GM10248 (cell line): ENCODE measurements at places on chromosomes 12 and 14.

DNA sequence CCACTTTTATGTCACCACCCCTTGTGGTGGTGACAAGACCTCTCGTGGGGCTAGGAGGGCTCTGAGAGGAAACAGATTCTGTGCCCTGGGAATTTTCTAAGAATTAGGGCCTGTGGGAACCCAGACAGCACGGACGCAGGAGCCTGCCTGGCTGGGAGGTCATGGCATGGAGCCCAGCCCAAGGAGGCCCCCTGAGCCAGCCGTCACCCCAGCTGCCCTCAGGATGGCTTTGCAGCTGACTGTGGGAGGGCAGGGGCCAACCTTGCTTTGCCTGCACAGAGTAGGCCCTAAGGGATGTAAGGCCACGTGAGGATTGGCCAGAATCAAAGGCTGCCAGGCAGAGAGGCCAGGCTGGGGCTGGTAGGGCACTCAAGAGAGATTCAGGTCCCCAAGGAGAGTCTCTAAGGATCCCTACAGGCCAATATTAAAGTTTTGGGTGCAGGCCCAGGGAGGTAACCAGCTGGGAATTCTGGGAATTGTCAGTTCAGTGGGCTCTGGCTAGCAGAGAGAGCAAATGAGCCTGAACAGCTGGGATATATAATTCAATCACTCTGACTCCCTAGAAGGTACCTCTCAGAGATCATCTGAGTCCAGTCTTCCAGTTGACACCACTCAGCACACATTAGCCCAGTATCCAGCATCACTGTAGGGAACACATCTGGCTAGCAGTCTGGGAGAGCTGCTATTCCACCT lies 6.4 kb downstream of the LTBP2 start:
- no peak for DNase-seq

DNA sequence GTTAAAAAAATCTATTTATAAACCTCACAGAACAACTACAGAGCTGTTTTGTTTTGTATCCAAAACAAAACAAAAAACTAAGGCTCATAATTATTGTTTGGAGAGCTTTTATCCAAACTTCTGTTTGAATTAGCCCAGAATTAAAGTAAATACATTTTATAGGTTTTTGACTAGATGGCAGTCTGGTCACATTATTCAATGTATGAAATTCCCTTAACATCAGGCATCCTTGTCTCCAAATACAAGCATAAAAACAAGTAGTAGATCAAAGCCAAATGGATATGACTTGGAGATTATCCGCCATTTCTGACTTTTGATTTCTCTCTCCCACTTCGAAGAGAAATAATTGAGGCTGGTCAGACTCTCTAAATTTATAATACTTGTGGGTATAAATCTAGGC lies 63.5 kb downstream of the SLC38A1 start:
- no peak for DNase-seq

GRCh38 chr12:12717586-12718380 lies 615 bp downstream of the CDKN1B start:
- no peak for DNase-seq

- no peak for DNase-seq
These were observed 33.8 kb downstream of the DCP1B start for GRCh38 chr12:1970331-1970900.

GRCh38 chr12:93125126-93125525 lies 196.0 kb upstream of the EEA1 start:
- DNase-seq, result no peak

- DNase-seq, result no peak
These were observed 44.0 kb downstream of the RHOJ start for GRCh38 chr14:63248211-63248610.
